ENCODE measurements at places on chromosomes 11 and 22.
A peak's percentile ranks its signal among the peaks of the same experiment; 100 is the strongest.

- DNase-seq: no peak
Measured at GRCh38 chr11:9606809-9607510, 33.5 kb downstream of the WEE1 start.

- DNase-seq: no peak
Measured at GRCh38 chr11:2300936-2301630, 635 bp downstream of the C11orf21 start.

DNA sequence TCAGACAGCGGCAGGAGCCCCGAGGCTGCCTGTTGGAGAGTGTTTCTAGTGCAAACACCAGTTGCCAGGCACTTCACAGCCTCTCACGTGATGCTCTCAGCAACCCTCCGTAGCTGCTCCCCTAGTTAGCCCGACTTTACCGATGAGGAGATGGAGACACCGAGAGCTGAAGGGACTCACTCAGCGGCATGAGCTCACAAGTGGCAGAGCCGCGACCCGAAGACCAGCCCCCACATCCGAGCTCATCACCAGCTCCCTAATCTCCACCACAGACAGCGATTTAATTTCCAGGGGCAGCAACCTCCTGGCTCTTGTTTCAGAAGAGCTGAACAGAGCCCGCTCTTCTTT, 28.7 kb upstream of the RTL6 start:
- DNase-seq: no peak

GRCh38 chr11:126062679-126063506, at the start of gene CDON:
CDON (minus strand) TSS chr11:126062866; CDS start chr11:126023476, 39,390 bp downstream.
- peak; percentile 79 for DNase-seq

- no peak for DNase-seq
Measured at GRCh38 chr11:59802639-59803176, 7.9 kb downstream of the MRPL16 start.

DNA sequence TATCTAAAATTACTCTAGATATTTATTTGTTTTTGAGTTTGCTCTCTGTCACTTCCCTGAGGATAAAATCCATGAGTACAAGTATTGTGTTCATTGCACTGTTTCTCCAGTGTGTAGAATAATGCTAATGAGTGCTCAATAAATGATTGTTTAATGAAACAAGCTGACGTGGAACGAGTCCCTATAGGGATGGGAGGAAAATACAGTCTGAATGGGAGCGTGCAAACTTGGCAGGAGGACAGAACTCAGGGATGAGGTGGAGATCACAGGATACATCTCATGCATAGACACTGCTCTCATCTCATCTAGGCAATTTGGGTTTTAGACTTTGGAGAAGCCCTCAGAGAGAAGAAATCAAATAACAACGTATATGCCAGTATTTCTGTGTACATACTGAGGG, 58.4 kb upstream of the ZC3H12C start:
- no peak for DNase-seq

DNA sequence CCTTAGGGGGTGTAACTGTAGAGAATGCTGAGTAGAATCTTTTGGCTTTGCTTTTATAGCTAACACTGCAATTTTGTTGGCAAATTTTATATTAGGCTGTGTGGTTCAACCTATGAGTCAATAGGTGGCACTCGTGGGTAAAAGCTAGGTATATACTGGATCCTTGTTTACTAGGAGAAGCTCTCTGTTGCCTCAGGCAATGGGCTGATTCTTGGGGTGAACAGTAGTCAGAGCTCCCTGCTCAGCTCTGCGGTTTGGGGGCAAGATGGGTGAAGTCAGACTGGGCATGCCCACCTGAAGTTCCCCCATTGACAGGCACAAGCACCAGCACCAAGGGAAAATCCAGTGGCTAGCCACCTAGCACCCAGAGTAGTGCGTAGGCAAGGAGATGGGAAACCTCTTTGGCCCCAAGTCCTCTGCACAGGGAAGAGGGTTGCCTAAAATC, 238.7 kb downstream of the FAM181B start:
- DNase-seq: no peak

DNA sequence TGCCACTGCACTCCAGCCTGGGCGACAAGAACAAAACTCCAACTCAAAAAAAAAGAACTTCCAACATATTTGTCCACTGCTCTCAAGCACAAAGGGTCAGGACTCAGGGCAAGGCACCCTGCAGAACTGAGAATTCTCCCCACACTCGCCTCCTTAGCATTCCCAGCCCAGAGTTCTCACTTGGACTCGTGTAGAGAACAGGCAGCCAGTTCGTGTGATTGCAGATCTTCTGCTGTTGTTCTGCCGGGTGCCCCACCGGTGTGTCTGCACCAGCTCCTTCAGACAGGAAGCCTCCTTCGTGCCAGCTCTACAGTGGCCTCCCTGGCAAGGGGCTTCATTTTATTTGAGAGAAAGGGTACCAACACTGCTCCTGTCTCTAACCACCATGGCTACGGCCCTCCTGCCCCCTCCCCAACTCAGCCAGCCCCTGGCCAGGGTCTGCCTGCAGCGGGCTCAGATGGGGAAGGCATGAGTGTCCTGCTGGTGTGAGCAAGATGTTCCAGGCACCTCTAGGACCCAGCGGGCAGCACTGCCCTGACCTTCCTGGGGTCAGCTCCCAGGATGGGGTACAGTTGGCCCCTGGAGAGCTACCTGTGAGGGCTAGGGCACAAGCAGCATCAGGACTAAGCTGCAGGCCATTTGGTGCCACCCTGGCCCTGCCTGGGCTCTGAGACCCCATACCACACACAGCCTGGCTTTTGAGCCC, 19.5 kb upstream of the SCGB1A1 start:
- DNase-seq: no peak

DNA sequence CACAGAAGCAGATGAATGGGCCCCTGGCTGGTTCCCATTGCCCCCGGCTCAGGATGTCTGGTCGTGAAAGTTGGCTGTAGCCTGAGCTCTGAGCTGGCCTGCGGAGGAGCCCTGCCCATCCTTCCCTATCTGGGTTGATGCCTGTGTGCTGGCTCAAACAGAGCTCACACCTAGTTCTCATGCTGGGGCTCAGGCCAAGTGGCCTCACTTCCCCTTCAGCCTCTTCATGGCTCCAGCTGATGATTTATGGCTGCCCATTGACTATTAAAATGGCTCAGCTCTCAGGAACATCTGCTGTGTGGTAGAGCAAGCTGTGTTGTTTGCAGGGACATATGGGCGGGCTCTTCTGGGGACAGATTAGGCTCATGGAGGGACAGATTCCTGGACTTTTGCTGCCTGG, 64.7 kb downstream of the ADAMTS15 start:
- no peak for DNase-seq

DNA sequence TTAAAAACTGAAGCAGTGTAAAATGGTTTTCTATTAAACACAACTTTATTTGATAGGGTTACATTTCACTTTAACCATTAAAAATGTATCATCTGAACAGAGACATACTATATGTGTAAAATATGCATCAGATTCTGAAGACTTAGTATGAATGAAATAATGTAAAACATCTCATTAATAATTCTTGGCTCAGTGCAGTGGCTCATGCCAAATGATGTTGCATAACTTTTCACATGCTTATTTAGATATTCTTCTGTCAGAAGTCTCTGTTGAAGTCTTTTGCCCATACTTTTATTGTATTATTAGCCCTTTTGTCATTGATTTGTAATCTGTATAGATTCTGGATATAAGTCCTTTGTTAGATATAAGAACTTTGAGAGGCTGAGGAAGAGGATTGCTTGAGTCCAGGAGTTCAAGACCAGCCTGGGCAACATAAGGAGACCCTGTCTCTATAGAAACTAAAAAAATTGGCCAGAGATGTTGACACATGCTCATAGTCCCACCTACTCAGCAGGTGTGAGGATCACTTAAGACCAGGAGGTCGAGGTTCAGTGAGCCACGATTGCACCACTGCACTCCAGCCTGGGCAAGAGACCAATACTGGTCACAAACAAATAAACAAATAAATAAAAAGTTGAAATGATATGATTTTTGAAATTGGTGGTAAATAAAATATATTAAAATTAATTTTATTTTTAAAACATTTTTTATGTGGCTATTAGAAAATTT, 73.8 kb upstream of the PARVA start:
- DNase-seq: no peak

GRCh38 chr22:35189559-35189958, 67.7 kb upstream of the HMGXB4 start:
- no peak for DNase-seq

DNA sequence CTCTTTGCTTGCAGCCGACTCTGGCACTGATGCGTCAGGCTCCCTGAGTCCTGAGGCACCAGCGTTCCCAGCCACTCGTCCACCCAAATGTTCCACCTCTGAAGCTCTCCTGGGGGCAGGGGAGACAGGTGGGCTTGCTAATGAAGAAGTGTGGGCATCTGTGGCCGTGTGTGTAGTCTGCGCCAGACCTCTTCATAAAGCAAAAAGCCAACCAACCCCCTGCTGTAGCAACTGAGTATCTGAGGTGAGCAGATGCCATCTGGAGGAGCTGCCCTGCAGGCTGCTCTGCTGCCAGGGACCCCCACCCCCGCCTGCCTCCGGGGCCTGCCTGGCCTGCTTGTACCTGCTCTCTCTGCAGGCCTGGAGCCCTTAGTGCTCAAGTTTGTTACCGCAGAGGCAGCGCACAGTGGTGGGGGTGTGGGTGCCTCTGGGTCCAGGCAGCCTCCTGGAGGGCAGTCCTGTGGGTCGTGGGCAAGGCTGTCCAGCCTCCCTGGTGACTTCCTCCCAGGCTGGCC, 272.5 kb downstream of the TBC1D22A start:
- no peak for DNase-seq
